ENCODE measurements at places on chromosomes 13 and 19.

DNA sequence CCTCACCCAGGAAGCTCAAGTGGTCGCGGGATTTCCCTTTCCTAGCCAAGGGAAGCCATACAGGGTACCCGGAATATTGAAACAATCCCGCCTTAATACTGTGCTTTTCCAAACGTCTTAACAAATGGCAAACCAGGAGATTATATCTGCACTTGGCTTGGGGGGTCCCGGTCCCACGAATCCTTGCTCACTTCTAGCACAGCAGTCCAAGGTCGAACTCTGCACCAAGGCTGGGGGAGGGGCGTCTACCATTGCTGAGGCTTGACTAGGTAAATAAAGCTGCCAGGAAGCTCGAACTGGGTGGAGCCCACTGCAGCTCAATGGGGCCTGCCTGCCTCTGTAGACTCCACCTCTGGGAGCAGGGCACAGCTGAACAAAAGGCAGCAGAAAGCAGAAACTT, 1644.8 kb downstream of the PCDH9 start:
- no peak for DNase-seq

GRCh38 chr13:51305271-51305967, 34.1 kb upstream of the SERPINE3 start:
- DNase-seq: no peak

DNA sequence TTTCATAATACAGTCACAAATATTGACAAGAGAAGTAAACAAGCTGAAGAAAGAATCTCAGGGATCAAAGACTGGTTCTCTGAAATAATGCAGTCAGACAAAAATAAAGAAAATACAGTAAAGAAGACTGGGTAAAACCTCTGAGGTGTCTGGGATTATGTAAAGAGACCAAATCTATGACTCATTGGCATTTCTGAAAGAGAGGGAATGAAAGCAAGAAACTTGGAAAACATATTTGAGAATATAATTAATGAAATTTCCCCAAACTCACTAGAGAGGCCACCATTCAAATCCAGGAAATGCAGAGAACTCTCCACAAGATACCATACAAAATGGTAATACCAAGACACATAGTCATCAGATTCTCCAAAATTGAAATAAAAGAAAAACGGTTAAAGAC, 53.0 kb upstream of the GPC6 start:
- DNase-seq: no peak

DNA sequence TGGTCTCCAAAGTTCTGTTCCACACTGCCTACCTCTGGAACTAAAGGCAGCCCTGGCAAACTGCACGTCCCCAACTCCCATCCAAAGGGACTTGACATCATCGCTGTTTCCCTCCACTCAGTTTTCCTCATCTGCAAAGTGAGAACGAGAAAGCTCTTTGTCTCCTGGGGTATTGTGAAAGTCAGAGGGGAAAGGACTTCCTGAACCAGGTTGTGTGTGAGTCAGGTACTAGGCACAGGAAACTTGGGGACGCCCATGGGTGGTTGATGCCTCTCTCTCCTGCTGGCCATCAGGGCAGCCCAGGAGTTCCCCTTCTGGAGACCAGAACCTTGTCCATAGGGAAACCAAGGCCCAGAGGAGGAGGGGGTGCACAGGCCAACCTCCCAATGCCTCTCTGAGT, 4.7 kb downstream of the CRLF1 start:
- no peak for DNase-seq

DNA sequence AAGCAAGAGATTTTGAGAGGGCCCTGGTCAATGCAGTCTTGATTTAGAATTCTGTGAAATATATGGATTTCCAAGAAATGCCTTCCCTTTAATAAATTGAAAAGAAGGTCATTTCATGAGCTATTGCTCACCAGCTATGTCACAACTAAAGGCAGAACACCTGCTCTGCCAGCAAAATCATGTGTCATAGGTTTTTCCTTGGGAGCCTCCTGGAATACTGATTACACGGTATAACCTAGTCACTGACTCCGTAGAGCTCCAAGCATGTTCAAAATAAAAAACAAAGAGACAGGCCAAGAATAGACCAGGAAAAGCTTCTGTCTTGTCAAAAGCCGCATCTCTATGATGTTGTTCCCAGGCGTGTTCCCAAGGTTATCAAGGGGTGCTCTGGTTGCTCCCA, 45.5 kb downstream of the HSPH1 start:
- DNase-seq: no peak

GRCh38 chr13:93861818-93862217, 617.7 kb downstream of the DCT start:
- DNase-seq: no peak

DNA sequence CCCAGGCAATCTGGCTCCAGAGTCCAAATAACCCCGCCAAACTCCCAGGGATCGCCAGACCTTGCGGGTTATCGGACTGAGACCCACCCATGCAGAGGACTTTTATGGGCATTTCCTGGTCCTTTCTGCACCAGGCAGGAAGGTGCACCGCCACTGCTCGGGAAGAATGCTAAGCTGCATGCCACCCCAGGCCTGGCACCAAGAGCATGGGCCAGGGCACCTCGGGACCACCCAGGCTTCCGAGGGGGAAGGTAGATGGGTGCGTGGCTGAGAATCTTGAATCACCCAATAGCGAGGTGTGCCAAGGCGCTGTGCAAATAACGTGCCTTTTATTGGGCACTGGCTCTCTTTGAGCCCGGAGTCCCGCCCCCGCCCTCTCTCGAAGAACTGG, 422 bp upstream of the ZNF575 start:
- DNase-seq: no peak

GRCh38 chr13:42280537-42280936, 8.6 kb downstream of the AKAP11 start:
- DNase-seq: no peak

DNA sequence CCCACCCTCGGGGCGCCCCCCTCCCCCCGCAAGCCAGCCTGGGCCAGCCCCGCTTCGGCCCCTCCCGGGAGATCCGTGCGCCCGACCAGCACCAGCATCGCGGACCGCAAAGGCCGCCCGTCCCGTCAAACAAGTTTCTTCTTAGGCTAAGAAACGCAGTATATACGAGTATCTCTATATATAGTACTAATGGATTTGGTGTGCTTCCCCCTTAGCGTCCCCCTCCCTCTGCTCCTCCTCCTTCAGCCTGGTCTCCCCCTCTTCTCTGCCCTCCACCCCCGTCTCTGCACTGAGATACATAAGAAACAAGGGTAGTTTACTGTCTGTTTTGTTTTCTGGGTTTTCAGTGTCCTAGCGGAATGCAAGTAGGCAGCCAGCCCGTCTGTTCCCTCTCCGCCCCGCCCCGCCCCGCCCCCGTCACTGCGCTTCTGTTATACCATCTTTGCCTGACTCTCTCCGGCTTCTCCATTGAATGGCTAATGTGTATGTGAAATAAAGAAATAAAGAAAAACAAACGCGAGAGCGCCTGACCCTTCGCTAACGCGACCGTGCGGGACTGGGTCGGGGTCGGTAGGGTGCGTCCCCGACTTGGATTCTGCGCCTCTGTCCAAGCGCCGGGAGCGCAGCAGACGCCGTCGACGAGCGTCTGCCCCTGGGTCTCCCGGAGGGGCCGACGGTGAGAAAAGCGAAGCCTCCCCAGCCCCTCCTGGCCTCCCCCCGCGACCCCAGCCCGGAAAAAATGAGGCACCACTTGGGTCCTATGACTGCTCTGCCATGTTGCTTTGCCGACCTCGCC, 4.2 kb downstream of the LYL1 start:
- no peak for DNase-seq

DNA sequence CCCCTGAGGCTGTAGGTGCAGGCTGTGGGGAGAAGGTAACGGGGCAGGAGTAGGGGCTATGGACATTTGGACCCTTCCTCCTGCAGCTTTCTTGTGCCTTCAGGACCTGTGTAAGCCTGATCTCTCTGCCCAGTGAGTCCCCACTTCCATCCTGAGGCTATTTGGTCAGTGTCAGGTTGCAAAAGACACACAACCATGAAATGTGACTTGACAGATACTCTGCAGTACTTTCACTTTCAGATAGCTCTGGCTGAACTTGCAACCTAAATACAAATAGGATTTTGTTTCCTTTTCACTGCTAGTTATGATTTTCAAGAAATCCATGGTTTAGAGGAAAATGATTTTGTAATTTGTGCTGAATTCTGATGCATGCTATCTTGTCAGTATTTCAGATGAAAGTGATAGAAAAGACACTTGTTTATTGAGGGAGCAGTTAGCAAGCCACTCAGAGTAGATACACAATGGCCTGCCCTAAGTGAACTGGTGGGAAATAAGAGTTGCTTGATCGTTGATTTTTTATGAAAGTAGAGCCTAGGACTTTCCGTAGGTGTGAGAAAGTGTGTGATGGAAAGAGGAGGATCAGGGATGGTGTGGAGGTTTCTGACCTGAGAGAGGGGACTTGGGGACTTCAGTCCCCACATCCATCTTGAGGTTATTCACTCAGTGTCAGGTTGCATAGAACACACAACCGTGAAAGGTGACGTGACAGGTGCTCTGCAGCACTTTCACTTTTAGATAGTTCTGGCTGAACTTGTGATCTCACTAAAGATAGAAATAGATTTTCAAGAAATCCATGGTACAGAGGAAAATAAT, 18.1 kb upstream of the EID2 start:
- DNase-seq: no peak

GRCh38 chr13:33026489-33027152, 10.4 kb downstream of the KL start:
- no peak for DNase-seq

DNA sequence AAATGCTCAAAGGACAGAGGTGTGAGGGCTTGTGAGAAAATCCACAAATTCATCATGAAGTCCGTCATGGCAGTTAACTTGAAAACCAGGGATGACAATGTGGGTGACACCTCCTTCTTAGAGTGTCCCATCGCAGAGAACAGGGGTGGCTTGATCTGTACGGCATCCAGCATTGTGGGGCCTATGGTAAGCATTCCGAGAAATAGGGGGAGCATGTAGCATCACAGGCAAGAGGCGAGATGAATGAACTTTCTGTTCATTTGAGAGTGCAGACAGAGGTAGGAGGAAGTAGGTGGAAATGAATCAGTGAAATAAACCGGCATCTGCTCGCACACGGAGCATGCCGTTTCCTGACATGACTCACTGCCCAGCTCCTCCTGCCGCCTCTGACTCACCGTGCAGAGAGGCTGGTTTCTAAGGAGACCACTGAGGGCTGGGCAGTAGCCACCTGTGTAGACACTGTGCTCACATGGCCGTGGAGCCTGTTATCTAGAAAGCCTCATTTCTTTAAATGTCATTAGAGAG, 339.0 kb downstream of the RFC3 start:
- no peak for DNase-seq

DNA sequence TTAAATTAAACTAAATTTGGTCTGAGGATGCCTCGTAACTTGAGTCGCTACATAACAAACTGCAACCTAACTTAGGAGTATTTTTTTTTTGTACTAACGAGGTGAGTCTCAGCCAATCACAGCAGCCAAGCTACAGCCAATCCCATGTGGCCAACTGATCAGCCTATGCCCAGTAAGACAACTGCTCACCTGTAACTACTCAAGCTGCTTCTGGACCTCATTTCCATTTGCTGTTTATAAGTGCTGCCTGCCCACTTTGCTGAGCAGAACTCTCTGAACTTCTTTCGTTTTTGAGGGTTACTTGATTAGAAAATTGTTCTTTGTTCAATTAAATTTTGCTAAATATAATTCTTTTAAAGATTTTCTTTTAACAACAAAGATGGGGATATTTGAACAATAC, 3.8 kb downstream of the CPB2 start:
- no peak for DNase-seq

GRCh38 chr19:17025991-17026658, 485 bp downstream of the CPAMD8 start:
- no peak for DNase-seq

DNA sequence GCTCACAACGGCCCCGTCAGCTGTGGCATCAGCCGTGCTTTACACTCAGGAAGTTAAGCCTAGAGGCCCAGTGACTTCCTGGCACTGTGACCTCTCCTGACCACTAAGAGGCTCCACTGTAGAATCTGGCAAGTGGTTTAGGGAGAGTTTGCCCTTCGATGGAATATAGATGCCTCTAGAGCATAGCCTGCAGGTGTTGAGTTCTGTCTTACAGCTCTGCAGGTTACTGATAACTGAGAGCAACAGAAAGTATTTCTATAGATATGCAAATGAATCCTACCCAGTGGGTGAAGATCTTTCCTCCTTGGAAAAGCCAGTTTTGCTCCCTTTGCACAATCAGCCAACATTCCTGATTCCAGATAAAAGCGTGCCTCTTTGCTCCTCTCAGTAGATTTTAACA, 35.8 kb downstream of the ATP12A start:
- DNase-seq: no peak

GRCh38 chr13:113897161-113897560, 33.3 kb upstream of the GAS6 start:
- no peak for DNase-seq

GRCh38 chr13:91381371-91381770, 17.1 kb upstream of the GPC5 start:
- no peak for DNase-seq

DNA sequence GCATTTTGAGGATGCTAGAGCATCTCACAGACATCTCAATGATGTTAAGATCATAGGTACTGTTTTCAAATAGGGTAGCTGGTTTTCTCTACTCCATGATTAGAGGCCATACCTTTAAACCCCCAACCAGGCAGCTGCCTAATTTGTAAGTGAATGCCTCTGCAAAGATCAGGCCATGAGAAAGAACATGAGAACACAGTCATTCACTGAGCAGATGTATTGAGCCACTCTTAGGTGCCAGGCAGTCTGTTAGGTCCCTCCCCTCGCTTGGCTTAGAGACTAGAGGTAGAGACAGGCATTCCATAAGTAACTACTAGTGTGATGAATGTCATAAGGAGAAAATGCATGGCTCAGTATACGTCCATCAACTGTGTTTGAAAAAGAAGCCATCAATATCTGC, 410.0 kb downstream of the FGF9 start:
- no peak for DNase-seq

DNA sequence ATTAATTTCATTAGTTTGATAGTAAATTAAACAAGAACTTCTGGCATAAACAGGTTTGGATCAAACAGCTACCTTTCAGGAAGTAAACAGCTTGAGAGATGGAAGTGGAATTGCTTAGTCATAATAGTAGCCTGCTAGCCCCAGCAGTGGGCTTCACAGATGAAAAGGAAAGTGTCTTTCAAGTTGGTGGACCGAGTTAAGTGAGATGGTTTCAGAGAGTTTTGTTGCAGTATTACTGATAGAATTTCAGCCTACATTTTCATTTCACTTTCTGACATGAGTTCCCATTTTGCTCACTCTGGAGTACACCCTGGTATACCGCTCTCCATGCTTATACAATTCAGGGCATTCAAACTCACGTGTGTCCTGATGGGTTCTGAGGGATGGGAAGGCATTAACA, 2.0 kb upstream of the PTOV1 start:
- DNase-seq: no peak

- no peak for DNase-seq
These were observed 17.9 kb upstream of the ZDHHC20 start for GRCh38 chr13:21476893-21477472.

DNA sequence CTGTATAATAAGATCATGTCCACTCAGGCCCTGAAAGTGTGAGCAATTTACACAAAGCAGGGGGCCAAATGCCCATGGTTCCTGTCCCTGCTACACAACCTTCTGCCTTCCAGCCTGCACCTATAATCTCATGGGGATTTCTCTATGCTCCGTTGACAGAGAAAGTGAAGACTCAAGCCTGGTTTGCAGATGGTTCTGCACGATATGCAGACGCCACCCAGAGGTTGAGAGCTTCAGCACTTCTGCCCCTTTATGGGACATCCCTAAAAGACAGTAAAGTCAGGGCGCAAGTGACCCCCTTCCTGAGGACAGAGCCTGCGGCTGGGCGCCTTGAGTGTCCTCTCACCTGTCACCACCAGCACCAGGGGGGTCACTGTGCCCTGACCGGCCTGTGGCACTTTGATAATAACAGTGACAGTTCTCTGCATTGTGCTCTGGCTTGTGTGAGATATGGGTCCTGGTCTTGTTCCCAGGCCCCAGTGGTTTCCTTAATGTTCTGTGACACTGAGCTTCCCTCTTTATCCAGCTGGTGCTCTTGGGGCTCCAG, 15.1 kb downstream of the LILRA5 start:
- no peak for DNase-seq
